ENCODE measurements at places on chromosomes 6 and 20.
A peak's percentile ranks its signal among the peaks of the same experiment; 100 is the strongest.

DNA sequence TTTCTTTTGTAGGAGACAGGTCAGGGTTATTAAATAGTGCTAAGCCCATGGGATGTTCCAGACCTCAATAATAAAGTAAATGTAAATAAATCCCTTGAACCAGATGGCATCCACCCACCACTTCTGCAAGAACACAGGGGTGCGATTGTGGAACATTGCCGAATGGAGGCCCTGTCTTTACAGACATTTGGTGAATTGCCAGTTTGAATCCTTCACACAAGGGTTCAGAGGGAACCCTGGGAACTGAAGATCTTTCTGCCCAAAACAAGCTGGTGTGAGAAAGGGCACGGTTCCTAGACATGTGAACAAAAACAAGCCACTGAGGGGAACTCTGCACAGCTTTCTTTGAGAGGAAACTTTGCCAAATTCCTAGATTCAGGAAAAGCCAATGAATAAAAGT lies 30.2 kb upstream of the RNF8 start:
- DNase-seq = no peak

GRCh38 chr6:125101631-125102030 lies 51.9 kb upstream of the TPD52L1 start:
- no peak for DNase-seq

- no peak for DNase-seq
Observed at GRCh38 chr20:16378712-16379370, 194.4 kb downstream of the KIF16B start.

- DNase-seq = no peak
Observed at GRCh38 chr6:38195113-38195635, 375.6 kb downstream of the ZFAND3 start.

GRCh38 chr20:25000268-25000801 lies 7.8 kb upstream of the APMAP start:
- DNase-seq = no peak

GRCh38 chr6:117346142-117346930 lies 79.4 kb downstream of the ROS1 start:
- DNase-seq = no peak

DNA sequence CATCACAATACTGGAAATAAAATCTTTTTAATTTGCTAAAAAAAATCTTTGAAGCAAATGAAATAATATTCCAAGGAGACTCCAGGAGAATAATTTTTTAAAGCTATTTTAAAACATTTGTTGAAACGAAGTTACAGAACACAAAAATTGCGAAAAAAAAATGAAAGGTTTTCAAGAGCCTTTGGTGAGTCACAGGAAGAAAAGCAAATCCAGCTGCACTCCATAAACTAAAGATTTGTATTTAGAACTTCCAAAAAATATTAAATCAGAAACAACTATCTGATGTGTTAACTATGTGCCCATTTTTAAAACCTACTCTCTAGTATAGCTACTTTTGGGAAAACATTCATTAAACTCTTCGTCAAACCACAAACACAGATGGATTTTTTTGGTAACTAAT lies 23.6 kb downstream of the PDSS2 start:
- DNase-seq = no peak

DNA sequence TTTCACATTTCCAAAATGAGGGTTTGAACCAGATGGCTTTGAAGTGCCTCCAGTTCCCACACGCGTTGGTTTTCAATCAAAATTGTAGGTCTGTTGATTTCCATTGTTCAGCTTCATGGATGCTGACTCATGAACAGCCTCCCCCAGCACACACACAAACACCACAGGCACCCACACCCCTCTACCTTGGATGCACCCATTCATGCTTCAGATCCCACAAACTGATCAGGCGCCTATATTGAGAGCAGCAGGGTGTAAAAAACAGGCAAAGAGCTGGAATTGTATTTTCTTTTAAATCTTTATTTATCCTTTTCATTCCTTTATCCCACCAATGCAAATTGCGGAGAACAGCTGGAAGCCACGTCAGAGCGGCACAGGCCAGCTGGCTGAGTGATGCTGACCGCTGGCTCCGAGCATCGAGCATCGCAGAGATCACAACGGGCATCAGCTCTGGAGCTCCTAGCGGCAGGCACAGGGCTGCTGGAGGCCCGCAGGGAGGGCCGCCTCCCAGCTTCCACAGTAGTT lies 29.3 kb upstream of the TBC1D7 start:
- DNase-seq = no peak

GRCh38 chr6:33579828-33580714 lies at the start of gene BAK1:
TSS of gene BAK1 (minus strand) at chr6:33580276. CDS start at chr6:33577604, 2,672 bp downstream.
- DNase-seq = peak; percentile 86

GRCh38 chr6:145735356-145736165 lies at the start of gene EPM2A:
TSS of gene EPM2A (minus strand) at chr6:145735520. CDS start at chr6:145735498, 22 bp downstream.
- peak; percentile 62 for DNase-seq

DNA sequence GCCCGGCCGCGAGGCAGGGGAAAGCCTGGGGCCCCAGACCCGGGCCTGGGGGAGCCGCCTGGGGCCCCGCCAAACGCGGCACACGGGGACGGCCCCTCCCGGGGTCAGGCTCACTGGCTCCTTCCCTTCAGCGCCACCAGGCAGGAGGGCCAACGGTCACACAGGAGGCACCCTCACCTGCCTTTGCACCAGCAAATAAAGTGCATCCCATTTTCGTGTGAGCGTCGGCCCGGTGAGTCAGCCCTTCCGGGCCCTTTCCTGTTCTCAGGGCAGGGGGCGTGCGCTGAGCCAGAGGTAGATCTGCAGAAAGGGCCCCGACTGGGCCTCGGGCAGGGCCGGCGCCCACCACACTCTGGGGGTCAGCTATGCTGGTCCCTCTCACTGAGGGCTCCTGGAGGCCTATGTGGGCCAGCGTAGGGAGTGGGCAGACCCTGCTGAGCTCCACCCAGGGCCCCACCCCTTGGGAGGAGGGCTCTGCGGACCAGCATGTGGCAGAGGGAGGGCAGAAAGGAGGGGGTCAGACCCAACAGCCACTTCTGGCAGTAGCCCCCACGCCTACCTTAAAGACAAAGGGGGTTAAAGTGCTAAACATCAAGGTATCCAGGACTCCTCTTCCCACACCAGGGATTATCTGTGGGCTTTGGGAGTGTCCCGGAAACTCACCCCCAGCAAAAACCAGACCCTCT lies 931 bp upstream of the UCKL1 start:
- DNase-seq = peak; percentile 84

DNA sequence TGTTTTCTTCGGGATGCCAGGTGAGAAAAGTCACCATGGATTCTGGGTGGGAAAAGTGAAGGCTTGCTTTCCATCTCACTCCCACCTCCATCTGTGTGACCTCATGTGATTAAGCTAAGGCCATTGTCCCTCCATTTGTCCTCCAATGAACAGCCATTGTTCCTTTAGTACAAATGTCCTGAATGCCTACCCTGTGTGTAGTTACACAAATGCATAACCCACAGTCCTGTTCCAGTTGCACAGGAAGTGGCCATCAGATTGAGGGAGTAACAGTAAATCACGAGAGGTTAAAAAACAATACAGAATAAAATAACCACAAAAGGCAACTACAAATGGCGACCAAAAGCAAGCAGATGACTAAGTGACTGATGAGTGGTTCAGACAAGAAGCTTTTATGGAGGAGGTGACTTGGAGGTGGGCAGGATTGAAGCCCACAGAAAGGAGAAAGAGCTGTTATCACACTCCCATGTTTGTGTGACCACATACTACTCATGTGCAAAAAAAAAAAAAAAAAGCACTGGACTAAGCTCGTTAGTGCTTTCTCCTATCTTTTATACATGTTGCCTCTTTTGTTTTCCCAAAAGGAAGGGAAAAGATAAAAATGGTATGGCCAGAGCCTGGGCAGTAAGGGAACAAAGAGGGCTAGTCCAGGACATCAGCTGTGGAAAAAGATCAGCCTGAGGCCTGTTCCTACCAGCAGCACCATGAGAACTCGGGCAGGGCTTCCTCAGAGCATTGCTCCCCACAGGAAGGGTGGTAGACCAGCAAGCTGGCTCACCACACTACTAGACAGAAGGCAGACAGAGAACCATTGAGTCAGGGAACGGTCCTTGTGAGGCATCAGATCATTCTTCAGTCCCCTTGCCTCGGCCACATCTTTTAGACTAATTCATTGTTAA lies 111.0 kb downstream of the TFAP2A start:
- no peak for DNase-seq

GRCh38 chr20:20778676-20779075 lies 66.2 kb upstream of the RALGAPA2 start:
- DNase-seq = no peak

- DNase-seq = no peak
Observed at GRCh38 chr6:43193929-43194328, 11.9 kb downstream of the CUL9 start.

DNA sequence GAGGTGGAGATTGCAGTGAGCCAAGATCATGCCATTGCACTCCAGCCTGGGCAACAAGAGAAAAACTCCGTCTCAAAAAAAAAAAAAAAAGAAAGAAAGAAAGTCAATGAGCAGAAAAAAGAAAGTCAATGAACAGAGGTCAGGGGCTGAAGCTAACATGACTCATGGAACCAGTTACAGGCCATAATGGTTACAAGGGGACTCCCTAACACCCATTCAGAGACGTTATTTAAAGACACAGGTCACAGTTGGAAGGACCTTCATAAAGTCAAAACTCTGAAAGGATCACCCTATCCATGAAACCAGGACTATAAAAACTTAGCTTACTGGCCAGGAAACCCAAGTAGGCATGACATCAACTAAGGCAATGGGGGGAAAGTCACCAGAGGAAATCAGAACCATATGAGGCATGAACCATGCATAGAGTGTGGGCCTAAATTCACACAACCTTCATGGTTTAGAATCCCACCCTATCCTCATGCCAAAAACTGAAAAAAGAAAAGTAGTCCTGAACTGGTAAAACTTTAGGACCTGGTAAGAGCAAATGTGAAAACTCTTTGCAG lies 18.2 kb downstream of the FBXL4 start:
- no peak for DNase-seq

GRCh38 chr20:44942264-44942973 lies 17.8 kb downstream of the TOMM34 start:
- no peak for DNase-seq

DNA sequence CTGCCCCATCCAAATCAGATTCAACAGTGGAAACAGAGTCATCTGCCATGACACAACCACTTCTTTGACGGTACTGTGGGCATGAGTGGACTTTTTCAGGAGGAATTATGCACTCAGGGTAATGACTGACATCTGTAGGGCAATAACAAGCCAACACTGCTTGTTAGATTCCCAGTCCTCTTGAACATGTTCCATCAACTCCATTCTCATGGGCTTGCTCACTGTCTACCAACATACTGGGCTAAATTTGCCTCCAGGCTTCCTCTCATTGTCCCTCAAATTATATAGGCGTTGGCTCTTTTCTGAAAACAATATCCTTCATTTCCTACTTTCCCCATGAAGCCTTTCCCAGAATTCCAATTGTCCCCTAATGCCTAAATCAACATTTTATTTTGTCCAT lies 43.1 kb downstream of the ANKEF1 start:
- no peak for DNase-seq

GRCh38 chr6:73614802-73615201 lies 39.0 kb downstream of the SLC17A5 start:
- no peak for DNase-seq

- DNase-seq = no peak
Observed at GRCh38 chr6:17884498-17885478, 102.6 kb downstream of the KIF13A start.
